ENCODE measurements at places on chromosomes 16 and 17.

- no peak for DNase-seq
Measured at GRCh38 chr17:82977606-82978005, 101.8 kb upstream of the METRNL start.

GRCh38 chr16:649631-650030 is 466 bp downstream of the WDR90 start:
- no peak for DNase-seq

GRCh38 chr16:85902366-85903155 is 3.6 kb downstream of the IRF8 start:
- no peak for DNase-seq

- peak; percentile 85 for DNase-seq
Measured at GRCh38 chr17:2050300-2051060, 4.4 kb upstream of the HIC1 start.

DNA sequence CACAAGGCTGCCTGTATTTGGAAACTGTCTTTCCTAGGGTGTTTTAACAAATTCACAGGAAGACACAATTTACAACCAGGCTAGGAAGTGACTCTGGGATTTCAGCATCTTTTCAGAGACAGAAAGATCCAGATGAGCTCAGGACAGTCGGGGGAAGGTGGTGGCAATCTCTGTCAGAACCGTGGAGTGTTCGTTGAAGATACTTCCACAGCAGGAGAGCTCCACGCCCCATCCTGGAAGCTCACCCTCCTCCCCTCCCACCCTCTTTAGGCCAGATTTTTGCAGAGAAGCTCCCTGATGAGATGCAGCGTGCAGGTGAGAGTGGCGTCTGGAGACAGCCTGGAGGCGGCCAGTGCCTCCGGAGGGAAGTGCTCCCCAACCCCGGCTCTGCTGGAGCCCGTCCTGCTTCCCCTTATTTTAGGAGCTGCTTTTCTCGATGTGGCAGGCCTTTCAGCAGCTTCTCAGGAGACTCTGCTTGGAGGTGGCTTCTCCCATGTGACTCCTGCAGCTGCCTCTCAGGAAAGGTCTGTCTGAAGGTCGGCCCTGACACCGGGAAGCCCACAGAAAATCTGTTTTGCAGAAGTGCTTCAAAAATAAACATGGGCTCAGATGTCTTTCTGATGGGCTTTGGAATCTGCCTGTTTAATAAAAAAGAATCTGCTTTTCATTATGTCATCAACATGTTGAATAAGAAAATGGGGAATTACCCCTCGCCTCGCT is 186.4 kb upstream of the CHMP6 start:
- DNase-seq = no peak

GRCh38 chr16:30063278-30063892 is 2.2 kb upstream of the ALDOA start:
- DNase-seq = no peak

DNA sequence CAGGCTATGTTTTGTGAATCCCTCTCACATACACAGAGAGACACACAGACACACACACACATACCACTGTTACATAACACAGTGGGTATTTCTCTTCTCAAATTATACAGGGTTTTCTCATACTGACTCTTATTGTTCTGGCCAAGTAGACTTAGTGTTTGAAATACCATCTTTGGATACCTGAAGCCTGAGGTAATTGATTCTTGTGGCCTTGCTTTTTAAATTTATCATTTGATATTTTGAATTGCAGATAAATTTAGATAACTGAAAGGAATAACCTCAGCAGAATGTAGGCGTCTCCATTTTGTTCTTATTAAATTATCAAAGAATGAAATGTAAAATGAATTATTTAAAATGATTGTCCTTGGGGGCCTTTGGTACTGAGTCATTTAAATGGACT is 223.8 kb downstream of the LGALS9B start:
- DNase-seq = no peak

- DNase-seq = no peak
Measured at GRCh38 chr17:39867084-39867879, 720 bp upstream of the ZPBP2 start.

GRCh38 chr17:35257208-35257659 is 14.4 kb downstream of the SLFN5 start:
- DNase-seq = peak; percentile 88

GRCh38 chr16:72969812-72970211 is 78.1 kb downstream of the ZFHX3 start:
- DNase-seq = no peak

- no peak for DNase-seq
Measured at GRCh38 chr17:13337151-13337550, 264.6 kb downstream of the HS3ST3A1 start.

GRCh38 chr16:56783344-56783743 is 53.4 kb downstream of the NUP93 start:
- DNase-seq = no peak

GRCh38 chr16:55154262-55154661 is 169.7 kb upstream of the IRX6 start:
- no peak for DNase-seq

DNA sequence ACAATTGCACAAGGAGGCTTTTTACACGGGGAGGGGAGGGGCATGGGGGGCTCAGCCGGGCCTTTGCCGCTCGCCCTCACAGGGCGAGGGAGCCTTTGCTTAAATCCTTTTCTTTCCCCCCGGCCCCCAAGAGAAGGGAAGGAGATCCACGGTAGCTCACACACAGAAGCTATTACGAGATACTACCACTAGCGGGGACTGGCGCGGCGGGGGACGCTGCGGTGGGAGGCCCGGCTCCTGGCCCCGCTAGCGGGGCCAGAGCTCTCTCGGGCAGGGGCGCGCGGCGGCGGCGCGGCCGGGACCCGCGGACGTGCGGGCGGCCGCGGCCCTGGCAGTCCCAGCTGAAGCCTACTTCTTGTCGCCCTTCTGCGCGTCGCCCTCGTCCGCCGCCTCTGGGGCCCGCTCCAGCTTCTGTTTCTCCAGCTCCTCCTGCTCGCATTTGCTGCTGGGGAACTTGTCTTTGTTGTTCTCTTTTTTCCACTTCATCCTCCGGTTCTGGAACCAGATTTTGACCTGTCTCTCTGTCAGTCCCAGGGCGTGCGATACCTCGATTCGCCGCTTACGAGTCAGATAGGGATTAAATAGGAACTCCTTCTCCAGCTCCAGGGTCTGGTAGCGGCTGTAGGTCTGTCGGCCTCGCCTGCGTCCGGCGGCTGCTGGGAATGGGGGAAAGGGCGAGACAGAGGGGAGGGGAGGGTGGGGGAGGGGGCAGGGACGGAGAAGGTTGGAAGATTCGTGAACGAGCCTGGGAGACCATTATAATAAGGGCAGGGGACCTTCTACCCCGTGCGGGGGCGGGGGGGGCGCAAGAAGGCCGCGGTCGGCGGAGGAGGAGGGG is 2.0 kb downstream of the HOXB8 start:
- peak; percentile 40 for DNase-seq

GRCh38 chr17:4475001-4475400 is 23.7 kb upstream of the SPNS2 start:
- no peak for DNase-seq

DNA sequence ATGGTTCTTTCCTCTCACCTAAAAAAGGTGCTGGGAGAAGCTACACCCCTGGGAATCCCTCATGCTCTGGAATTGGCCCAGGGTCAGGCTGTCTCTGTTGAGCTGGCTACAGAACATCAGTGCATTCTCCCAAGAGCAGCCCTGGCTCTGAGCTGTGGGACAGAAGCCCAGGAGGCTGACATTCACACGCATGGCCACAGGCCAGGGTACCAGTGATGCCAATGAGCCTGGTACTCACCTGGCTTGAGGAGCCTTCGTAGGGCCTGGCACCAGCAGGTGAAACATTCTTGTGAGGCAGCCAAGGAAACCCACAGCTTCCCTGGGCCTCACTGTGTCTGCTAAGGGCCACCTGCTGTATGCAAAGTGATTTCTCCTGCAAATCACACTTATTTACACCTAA is 121.7 kb upstream of the CCL2 start:
- DNase-seq = no peak

DNA sequence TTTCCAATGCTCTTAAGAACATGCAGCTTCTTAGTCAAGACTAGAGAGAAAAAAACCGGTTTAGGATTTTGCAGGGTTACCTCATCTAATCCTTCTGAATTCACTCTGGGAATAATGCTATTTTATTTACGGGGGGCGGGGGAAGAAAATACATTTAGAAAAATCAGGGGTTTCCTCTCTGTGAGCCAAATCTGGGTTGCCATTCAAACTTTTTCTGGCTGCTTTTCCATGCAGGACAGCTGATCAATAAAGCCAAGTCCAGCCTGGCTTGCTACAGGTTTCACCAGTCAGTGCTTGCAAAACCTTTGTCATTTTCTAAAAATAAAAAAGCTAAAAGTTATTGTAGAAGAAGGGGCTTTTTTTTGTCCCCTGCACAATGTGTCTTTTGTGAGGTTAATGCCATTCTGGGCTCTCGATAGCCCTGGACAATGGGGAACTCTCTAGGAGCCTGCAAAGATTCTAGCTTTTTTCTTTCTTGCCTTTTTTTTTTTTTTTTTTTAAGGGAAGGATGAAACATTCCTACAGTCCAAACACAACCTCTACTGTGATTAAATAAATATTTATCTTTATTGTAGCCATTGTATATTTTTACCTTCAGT is 13.1 kb upstream of the ZFHX3 start:
- no peak for DNase-seq

Data from lung microvascular endothelial cell (primary cell).